ENCODE measurements at places on chromosomes 3 and 15.

DNA sequence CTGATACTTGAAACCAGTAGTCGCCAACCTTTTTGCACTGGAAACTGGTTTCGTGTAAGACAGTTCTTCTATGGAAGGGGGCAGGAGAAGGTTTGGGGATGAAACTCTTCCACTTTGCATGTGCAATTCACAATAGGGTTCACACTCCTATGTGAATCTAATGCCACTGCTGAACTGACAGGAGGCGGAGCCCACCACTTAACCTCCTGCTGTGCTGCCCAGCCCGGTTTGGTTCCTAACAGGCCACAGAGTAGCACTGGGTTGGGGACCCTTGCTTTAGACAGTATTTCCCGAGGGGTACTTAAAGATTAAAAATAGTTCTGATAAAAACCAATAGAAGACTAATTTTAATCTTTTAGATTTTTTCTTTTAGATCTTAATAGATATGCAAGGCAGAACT lies 11.1 kb downstream of the TFG start:
- no peak for DNase-seq

DNA sequence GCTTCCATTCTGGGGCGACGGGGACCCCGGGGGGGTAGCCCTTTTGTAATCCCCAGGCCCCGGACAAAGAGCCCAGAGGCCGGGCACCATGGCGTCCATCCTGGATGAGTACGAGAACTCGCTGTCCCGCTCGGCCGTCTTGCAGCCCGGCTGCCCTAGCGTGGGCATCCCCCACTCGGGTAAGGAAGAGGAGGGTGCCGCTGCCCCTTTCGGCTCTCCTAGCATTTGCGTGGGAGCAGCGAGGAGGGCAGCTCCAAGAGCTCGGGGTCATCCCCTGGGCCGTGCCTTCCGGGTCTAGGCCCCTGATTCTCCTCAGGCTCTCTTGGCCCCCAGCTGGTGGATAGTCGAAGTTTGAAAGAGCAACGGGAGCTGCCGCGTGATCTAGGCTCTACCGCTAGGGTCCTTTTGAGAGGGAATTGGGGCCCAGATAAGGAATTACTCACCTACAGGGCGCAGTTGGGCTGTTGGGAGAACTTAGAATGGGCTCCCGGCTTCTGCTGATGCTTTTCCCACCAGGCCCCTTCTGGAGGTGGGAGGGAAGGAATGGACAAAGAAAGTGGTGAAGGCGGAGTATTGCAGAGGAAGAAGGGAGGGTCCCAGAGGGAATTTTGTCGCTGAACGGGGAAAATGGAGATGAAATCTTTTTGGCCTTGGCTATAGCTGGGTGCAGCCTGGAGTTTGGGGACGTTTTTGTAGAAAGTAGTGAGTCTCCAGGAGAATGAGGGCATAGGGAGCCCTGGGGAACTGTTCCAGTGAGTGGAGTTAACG lies 615 bp downstream of the VPS18 start:
- peak; percentile 76 for DNase-seq

GRCh38 chr3:160259589-160259988 lies 34.4 kb downstream of the C3orf80 start:
- DNase-seq: no peak

- peak; percentile 78 for DNase-seq
Measured at GRCh38 chr3:177835008-177835407, 637.7 kb upstream of the TBL1XR1 start.

DNA sequence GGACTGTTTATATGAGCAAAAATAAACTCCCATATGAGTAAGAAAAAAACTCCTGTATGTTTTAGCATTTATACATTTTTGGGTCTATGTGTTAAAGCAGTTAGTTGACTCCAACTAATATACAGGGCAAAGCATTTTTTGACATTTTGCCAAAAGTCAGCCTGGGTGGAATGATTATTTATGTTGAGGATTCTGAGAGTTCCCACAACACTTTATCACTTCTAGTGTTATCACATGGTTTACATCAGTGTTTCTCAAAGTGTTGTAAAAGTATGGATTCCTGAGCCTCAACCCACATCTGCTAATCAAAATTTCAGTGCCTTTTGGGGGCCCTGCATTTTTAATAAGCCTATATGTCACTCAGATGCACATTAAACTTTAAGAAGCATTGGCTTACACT lies 337.3 kb upstream of the WNT5A start:
- no peak for DNase-seq

GRCh38 chr3:193816656-193817311 lies 223.8 kb downstream of the OPA1 start:
- peak; percentile 13 for DNase-seq

GRCh38 chr15:69475769-69476358 lies 23.2 kb downstream of the RPLP1 start:
- peak; percentile 63 for DNase-seq

DNA sequence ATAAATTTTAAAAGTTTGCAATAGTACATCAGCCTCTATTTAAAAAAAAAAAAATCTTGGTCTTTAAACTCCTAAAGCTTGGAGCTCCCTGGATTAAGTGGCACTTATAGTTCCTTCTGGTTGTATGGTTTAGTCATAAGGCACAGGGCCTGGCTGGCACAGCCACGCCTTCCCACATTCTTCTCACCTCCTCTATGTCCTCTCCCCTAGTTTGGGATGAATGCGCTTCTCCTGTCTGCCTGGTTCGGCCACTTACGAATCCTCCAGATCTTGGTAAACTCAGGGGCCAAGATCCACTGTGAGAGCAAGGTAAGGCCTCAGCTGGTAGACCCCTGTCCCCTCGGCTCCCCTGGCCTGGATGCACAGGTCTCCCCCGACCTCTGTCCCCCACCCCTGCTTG lies 10.0 kb downstream of the ANKDD1A start:
- DNase-seq: peak; percentile 13

- DNase-seq: no peak
Measured at GRCh38 chr15:39430389-39430788, 150.5 kb upstream of the THBS1 start.

- DNase-seq: no peak
Measured at GRCh38 chr3:140494970-140495369, 182.9 kb upstream of the TRIM42 start.

All from SW480 (cell line).